ENCODE measurements at places on chromosomes 3 and 15. TPM values are rescaled to one million over a fixed set of nuclear protein-coding genes. Genes with fewer than 3 reads are reported as not detected.

DNA sequence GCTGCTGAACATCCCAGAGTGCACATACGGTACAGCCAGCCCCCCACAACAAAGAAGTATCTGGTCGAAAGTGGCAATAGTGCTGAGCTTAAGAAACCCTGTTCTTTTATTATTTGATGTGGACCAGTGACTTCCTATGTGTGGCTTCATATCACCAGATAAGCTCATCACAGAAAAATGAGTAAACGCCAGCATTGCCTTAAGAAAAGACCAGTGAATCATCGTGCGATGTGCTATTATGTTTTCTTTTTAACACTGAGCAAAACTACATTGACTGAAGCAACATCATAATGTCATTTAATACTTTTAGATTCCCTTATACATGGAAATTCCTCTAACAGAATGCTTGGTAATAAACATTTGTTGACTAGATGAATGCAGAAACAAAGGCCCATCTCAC, 45.2 kb upstream of the ARRDC4 start:
- H3K4me1 ChIP-seq: no peaks in the 10 kb centered on the region
- DNase-seq: no peak
- H3K4me3 ChIP-seq: no peak overlapping the region

DNA sequence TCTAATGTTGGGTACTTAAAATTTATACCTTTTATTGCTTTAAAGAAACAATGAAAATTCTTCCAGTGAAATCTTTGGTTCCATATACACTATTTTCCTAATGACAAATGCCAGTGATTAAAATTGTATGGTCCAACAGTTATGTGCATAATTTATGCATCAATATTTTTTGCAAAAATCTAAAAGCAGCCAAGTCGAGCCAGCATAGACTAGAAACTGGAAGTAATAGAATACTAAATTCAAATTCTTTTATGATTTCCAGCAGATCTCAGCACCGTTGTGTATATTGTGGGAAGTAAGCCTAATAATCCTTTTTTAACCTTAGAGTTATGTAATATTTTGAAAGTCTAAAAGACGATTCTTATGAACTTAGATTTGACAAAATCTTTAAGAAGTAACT, 652.0 kb upstream of the GOLIM4 start:
- DNase-seq: no peak
- H3K27me3 ChIP-seq: no peaks in the 10 kb centered on the region
- no peaks in the 10 kb centered on the region for H3K4me1 ChIP-seq
- no peak overlapping the region for H3K27ac ChIP-seq
- H3K4me3 ChIP-seq: no peak overlapping the region

GRCh38 chr3:13525827-13526625, 22.9 kb upstream of the FBLN2 start:
- DNase-seq: no peak
- peaks cover 12% of the 10 kb centered on the region for H3K4me1 ChIP-seq
- no peaks in the 10 kb centered on the region for H3K27me3 ChIP-seq

DNA sequence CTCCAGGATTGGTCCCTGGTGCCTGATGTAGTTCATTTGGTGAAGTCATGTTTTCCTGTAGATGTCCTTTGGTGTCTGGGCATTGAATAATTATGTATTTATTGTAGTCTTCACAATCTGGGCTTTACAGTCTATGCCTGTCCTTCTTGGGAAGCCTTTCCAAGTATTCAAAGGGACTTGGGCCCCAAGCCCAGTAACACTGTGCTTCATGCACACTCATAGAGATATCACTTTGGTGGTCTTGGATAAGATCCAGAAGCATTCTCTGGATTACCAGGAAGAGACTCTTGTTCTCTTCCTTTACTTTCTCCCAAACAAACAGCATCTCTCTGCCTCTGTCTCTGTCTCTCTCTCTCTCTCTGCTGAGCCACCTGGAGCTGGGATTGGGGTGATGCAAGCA, 281.1 kb upstream of the GOLGA6L4 start:
- no peaks in the 10 kb centered on the region for H3K4me1 ChIP-seq
- no peaks in the 10 kb centered on the region for H3K36me3 ChIP-seq
- H3K4me3 ChIP-seq: no peak overlapping the region
- H3K27ac ChIP-seq: no peak overlapping the region
- no peak for DNase-seq

- no peak for DNase-seq
- H3K4me1 ChIP-seq: peaks cover 16% of the 10 kb centered on the region
- H3K4me3 ChIP-seq: no peak overlapping the region
- no peaks in the 10 kb centered on the region for H3K27me3 ChIP-seq
- H3K36me3 ChIP-seq: no peaks in the 10 kb centered on the region
These were observed 4.9 kb downstream of the MESP2 start for GRCh38 chr15:89781055-89781454.

- H3K4me3 ChIP-seq: no peak overlapping the region
- no peaks in the 10 kb centered on the region for H3K27me3 ChIP-seq
- DNase-seq: no peak
- no peak overlapping the region for H3K27ac ChIP-seq
These were observed 19.5 kb downstream of the ZXDC start for GRCh38 chr3:126456211-126456610.

- H3K36me3 ChIP-seq: no peaks in the 10 kb centered on the region
- H3K4me1 ChIP-seq: peaks cover 26% of the 10 kb centered on the region
- no peaks in the 10 kb centered on the region for H3K27me3 ChIP-seq
- peak; percentile 42 for DNase-seq
- H3K27ac ChIP-seq: peak overlapping the region; percentile 69
These were observed 1.5 kb downstream of the ARHGEF3 start for GRCh38 chr3:56800130-56800831.

DNA sequence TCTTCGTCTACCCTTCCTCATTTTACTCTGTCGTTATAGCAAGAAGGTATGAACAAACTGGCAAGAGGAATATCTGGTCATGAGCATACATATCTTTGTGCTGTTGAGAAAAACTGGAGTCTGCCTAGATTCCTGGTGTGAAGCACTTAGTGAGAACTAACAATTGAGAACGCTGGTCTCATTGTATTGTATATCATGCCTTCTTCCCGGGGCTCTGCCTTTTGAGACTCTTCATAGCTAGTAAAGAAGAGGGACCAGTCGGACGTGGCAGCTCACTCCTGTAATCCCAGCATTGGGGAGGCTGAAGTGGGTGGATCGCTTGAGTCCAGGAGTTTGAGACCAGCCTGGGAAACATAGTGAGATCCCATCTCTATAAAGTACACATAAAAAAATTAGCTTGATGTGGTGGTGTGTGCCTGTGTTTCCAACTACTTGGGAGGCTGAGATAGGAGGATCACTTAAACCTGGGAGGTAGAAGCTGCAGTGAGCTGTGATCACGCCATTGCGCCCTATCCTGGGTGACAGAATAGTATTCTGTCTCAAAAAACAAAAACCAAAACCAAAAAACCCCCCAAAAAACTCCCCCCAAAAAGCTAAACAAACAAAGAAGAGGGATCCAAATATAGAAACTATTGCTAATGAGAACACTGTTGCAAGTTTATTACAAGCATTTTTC, 11.8 kb downstream of the CMC1 start:
- H3K27me3 ChIP-seq: no peaks in the 10 kb centered on the region
- no peak overlapping the region for H3K27ac ChIP-seq
- H3K36me3 ChIP-seq: no peaks in the 10 kb centered on the region
- no peaks in the 10 kb centered on the region for H3K4me1 ChIP-seq
- no peak overlapping the region for H3K4me3 ChIP-seq

Gene UBAP1L
- total RNA-seq: 9.4 TPM
